ENCODE measurements at places on chromosomes 13 and 19.

GRCh38 chr19:5627395-5627904 is 4.6 kb downstream of the SAFB start:
- no peak for DNase-seq

DNA sequence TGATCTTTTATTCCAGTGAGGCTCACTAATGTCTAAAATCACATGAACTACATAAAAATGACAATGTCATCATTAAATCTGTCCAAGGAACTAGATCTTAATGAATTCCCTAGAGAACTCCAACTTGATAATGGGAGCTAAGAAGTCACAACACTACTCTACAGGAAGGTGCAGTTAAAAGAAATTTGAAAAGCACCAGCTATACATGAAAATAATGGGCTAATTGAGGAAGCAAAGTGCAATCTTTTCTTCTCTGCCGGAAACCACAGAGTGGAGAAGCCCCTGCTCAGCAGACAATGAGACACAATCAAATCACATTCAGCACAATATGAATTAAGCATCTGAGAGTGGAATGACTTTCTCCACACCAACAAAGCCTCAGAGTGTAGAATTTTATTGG is 261.7 kb downstream of the LHFPL6 start:
- DNase-seq, result no peak

GRCh38 chr19:16168465-16169081 is 4.8 kb downstream of the CIB3 start:
- DNase-seq, result no peak

- no peak for DNase-seq
Observed at GRCh38 chr19:57419439-57419838, 8.5 kb downstream of the ZNF17 start.

GRCh38 chr19:49690656-49691242 is at the start of gene CPT1C:
Gene CPT1C, plus strand, starts transcription at chr19:49691116. Its CDS starts 1,137 bp downstream, at chr19:49692253.
- peak; percentile 86 for DNase-seq

DNA sequence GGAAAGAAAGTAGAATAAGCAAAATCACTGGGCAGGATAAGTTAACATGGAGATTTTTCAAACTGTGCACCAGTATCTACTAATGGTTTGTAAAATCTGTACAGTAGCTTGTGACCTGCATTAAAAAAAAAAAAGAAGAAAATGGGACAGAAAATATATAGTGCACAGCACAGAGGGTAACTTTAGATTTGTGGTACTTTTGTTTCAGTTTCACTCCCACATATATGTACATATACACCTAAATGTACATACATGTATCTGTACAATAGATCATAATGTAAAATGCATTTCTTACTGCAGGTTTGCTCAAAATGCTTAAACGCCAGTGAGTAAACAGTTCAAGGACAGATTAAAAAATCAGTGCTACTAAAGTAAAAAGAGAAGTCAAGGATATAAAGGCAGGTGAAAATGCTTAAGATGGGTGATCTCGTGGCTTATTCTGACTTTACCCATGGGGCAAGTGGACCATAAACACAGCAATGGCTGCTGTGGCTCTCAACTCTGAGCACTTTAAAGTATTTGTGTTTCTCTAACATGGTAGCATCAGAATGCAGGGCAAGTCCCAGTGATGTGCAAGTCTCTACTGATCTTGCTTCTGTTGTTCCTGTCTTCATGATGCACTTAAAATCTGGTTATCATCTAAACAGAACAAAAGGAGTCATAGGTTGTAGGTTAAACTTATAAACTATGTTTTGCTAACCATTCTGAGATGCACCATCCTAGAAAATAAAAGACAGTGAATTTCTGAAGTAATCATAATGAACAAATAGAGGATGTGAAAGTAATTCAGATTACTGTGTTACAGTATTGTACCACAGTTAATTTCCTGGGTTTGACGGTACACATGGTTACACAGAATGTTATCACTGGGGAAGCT is 112.3 kb downstream of the MIPEP start:
- DNase-seq, result no peak

GRCh38 chr19:788686-788982 is 8.6 kb upstream of the PTBP1 start:
- DNase-seq, result no peak

GRCh38 chr13:50494138-50494537 is 349.4 kb downstream of the DLEU7 start:
- no peak for DNase-seq

- peak; percentile 95 for DNase-seq
Observed at GRCh38 chr19:9309974-9310446, 372 bp upstream of the ZNF699 start.

DNA sequence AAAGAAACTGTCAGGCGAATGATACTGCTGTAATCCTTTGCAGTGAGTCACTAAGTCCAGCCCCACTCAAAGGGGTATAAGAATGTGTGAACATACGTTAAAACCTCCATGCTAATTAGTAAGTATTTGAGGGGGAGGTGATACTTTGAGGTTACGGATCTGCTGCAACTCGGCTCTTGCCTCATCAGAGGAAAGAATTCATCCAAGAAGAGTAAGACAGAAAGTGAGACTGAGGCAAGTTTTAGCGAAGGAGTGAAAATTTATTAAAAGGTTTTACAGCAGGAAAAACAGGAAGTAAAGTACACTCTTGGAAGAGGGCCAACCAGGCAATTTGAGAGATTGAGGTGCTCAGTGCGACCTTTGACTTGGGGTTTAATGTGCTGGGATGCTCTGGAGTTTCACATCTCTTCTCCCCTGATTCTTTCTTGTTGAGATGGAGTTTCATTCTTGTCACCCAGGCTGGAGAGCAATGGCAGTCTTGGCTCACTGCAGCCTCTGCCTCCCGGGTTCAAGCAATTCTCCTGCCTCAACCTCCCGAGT is 9.8 kb downstream of the CLEC4M start:
- no peak for DNase-seq
